Glomerular endothelial cell (primary cell): ENCODE measurements at places on chromosomes 11 and 22.

DNA sequence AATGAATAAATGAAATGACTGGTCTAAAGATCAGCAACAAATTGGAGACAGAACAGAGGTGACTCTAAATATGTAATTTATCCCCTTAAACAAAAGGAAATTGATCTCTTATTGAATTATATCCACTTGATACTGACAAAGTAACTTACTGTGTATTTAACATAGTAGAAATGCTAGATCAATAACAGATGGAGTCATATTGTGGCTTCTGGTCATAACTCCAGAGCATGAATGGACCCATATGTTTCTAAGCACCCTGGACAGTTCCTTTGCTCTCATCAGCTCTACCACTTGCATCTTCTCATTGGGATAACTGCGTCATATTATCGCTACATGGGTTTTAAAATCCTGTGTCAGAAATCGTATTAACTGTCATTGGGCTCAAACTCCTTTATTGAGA is 222.3 kb downstream of the ETS1 start:
- DNase-seq = no peak

- no peak for DNase-seq
These were observed 255.2 kb upstream of the ZC3H12C start for GRCh38 chr11:109838026-109838425.

DNA sequence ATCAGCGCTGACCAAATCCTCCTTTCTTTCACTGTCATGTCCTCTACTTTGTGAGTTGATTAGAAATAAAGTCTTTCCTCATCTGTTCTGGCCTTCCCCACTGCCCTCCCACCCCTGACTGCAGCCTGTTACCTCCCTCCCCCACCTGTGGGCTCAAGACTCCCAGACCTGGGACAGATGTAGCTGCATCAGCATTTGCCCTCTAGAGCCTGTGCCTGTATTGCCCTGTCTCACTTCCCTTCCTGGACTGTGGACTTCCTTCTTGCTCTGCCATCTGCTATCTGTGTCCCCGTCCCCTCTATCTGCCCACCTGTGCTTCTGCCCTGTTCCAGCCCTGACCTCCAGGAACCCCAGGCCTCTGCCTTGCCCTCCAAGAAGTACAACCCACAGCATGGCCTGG is 122.5 kb downstream of the GALNT18 start:
- DNase-seq = no peak

DNA sequence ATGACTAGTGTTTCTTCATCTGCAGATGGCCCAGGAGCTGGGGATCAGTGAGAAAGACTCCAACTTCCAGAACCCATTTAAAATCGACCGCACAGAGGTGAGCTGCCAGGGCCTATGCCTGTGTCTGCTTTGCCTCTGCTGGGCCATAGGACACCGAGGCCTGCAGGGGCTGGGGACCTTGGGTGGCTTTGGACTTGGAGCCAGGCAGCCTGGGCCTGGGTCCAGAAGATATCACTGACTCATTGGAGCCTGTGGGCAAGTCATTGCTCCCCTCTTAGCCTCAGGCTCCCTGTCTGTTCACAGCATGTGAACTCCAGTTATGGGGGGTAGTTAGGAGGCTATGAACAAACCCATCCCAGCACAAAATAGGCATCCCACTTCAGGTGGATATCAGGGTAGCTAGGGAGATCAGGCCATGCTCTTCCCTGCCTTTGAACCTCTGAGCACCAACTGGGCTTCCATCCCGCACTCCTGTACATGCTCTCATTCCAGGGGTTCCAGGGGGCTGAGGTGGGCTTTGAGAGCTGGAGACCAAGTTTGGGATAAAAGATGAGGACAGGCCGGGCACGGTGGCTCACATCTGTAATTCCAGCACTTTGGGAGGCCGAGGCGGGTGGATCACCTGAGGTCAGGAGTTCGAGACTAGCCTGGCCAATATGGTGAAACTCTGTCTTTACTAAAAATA is 13.4 kb downstream of the CCDC134 start:
- DNase-seq = no peak

GRCh38 chr11:131693756-131694155 is 323.3 kb downstream of the NTM start:
- no peak for DNase-seq

DNA sequence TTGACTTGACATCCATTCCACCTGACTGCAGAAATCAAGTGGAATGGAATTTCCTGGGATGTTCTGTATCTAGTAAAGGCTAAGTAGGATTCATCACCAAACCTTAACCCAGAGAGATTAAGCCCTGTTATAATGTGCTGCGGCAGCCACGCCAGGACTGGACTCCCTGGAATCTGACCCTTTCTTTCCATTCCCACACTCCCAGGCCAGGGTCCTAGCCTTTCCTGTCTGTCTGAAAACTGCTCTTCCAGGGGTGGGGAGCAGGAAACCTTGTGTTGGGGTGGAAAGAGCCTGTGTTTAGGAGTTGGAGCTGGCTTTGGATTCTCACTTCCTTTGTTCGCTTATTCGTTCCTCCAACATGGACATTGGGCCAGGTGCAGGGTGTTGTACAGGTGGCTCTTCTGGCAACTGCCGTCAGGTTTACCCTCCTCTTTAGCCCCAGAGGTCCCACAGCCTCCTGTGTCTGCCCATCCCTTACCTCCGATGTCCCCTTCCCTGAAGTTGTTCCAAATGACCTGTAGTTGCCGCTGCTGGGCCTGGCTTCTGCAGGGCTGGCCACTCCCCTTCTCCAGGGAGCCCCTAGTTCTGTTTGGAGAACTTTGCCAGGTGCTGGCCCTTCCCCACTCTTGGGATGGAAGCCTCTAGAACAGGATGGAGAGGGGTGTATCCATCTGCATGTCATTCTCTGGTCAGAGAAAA is 20.5 kb upstream of the PARVB start:
- DNase-seq = no peak

DNA sequence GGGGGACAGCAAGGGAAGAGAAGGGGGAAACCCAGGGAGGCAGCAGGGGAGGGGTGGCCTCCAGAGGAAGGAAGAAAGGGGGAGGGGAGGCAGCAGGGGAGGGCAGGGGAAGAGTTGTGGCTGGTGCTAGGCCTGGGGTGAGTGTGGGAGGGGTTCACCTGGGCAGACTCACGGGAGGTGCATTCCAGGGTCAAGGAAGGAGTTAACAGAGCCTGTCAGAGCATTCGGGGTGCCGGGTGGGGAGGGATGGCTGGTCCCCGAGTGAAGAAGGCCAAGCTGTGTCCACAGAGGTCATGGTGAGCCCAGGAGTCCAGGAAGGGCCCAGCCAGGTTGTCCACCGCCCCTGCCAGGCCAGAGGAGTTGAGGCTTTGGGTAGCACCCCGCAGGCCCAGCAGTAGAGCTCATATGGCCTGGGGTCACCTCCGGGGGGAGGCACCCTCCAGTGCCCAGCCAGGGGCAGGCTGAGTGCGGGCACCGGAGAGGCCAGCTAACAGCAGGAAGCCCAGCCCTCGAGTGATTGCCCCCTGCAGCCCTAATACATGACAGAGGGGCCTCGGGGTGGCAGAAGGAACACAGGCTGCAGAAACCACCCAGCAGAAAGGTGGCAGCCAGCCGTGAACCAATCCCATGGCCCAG is 31.1 kb upstream of the PPARA start:
- no peak for DNase-seq

DNA sequence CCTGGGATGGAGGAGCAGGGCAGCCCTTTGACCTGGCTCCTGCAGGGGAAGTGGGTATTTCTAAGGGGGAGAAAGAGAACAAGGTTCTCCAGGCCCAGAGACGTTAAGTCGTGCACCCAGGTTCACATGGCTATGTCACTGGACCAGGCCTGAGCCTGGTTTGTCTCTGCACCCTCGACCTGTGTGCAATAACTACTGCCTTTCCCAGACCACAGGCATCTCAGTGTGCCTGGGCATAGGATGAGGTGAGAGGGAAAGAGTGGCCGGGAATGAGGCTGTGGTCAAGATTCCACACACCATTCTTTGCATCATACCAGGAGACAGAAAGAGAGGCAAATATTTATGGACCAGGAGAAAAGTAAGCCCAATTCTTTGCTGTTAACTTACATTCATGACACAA is 66.8 kb downstream of the PRR5L start:
- no peak for DNase-seq

DNA sequence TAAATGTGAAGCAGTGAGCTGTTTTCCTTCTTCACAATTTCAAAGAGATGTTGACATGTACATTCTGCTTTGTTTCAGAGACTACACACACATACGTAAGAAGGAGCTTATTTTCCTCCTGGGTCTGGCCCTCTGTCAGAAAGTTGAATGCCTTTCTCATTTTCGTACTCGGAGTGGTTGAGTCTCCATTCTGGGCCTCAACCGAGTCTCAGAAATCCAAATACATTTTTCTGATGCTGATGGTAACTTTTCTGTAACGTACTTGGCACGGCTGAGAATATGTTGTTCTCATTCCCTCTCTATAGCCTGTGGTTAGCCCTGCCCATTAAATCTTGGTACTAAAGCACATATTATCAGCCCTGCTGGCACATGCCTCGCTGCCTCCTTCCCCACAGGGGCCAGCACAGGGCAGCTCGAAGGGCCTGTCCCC is 25.3 kb downstream of the PARVA start:
- no peak for DNase-seq

- DNase-seq = no peak
These were observed 155.1 kb upstream of the CADM1 start for GRCh38 chr11:115659061-115659963.

DNA sequence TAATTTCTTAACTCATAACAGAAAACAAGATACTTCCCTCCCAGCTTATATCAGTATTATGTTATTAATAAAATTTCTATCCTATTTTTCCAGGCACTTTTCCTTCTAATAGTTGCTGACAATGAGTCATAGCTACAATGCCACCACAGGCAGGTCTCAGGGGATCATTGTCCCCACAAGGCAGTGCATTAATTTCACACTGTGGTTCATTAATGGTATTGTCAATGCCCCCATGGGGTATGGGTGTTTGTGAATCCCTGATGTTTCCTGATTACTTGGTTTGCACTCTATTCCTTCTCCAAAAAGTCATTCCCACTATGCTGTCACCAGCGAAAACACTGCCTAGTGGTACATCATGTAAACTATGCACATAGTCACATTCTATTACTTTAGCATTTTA is 345.5 kb upstream of the CTSC start:
- no peak for DNase-seq

- no peak for DNase-seq
These were observed 1126.9 kb downstream of the BRD1 start for GRCh38 chr22:48700566-48701295.

DNA sequence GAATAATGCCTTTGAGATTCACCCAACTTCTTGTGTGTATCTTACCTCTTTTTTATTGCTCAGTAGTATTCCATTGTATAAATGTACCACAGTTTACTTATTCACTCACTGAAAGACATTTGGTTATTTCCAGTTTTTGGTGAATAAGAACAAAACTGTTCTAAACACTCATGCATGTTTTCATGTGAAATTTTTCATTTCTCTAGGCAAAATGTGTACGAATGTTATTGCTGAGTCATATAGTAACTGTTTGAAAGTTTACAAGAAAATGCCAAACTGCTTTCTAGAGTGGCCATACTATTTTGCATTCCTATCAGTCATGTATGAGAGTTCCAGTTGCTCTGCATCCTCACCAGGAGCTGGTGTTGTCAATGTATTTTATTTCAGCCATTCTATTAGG is 8.8 kb upstream of the EMSY start:
- DNase-seq = no peak

DNA sequence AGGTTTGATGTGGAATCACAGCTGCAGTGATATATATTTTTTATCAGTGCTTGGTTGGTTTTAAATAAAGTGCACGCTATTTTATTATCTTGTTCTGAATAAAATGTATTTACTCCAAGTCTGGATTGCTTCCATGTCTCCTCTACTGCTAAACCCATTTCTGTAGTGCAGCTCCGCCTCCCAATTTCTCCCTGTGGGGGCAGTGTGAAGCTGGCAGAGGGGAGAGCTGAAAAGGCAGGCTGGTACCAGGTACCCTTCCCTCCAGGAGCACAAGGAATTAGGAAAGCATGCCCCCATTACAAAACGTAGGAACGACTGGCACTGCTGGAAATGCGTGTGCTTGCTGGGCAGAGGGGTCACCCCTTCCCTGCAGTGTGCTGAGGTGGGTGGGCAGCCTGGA is 934 bp upstream of the TMEM132A start:
- no peak for DNase-seq

- no peak for DNase-seq
These were observed 20.8 kb downstream of the BBOX1 start for GRCh38 chr11:27061461-27061821.

DNA sequence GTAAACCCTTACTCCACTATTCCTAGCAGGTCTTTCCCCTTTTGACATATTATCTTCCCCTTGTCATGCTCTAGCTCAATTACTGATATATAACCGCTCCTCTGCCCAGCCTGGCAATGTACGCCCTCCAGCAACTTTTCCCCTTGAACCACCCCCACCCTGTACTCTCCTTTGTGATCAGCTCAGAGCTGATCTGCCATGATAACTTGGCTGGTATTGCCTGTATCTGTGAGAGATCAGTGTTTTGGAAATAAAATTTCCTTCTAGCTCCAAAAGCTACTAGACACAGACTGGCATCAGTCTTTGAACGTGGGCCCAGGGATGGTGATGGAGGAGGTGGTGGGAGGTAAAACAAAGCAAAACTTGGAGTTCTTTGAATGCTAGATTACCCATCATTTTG is 42.9 kb downstream of the DIXDC1 start:
- no peak for DNase-seq

DNA sequence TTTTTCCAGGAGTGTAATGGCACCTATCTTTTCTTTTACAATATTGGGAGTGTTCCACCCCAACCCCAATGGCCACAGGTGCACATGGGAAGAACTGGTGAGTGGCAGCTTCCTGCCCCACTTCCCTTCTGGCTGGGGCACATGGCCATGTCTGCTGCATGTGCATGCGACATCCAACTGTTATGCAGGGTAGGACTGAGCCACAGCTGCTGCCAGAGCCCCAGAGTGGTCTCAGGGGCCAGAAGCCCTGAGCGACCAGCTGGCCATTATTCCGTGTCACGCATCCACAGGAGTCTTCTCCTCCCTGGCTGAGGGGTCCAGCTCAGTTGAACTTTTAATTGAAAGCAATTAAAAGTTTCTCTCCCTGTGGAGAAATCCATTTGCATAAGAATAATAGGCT is 8.7 kb upstream of the GLYAT start:
- DNase-seq = no peak

GRCh38 chr11:84522331-84522730 is 1104.8 kb downstream of the DLG2 start:
- no peak for DNase-seq

- DNase-seq = no peak
These were observed 236.3 kb downstream of the CADM1 start for GRCh38 chr11:115267871-115268270.

GRCh38 chr22:17954200-17954859 is 70.0 kb downstream of the MICAL3 start:
- DNase-seq = no peak

- no peak for DNase-seq
These were observed 64.1 kb downstream of the PPP6R3 start for GRCh38 chr11:68524681-68525080.

DNA sequence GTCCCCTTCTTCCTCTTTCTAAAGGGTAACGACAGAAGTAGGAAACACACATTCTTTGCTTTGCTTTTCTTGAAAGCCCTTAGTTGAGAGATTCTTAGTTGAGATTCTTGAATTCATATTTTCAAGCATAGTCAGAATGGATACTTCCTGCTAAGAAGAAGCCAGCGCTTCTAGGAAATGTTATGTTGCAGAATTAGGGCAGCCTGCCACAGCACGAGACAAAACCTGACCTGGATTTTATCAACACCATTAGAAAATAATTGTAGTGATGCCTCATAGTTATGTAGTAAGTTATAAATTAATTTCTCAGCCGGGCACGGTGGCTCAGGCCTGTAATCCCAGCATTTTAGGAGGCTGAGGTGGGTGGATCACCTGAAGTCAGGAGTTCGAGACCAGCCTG is 37.9 kb upstream of the NUP160 start:
- peak; percentile 34 for DNase-seq

- no peak for DNase-seq
These were observed 10.2 kb downstream of the AHNAK start for GRCh38 chr11:62536301-62536957.
